ENCODE measurements at places on chromosomes 7 and 10. TPM values are rescaled to one million over a fixed set of nuclear protein-coding genes. Genes with fewer than 3 reads are reported as not detected.

The OR2A12 gene
- total RNA-seq = not detected

DNA sequence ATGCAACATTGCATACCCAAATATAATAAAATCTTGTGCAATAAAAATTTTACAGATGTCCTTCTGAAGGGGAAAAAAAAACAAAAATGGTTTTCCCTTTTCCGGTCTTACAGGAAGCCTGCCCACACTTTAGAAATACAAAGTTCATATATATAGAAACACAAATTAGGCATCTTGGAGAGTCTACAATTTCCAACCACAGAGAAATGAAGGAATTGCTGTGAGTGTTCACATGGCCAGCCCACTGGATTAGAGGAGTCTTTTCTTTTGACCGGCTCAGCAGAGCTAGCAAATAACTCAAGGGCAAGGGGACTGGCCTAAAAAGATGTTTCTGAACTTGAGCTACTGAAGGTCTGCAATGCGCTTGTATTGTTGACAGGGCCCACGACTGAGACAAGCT is 92.4 kb downstream of the GLI3 start:
- DNase-seq = no peak

GRCh38 chr10:32446536-32447406 is 831 bp downstream of the CCDC7 start:
- peak; percentile 13 for DNase-seq

The BAMBI gene
- 1.7 TPM for total RNA-seq

DNA sequence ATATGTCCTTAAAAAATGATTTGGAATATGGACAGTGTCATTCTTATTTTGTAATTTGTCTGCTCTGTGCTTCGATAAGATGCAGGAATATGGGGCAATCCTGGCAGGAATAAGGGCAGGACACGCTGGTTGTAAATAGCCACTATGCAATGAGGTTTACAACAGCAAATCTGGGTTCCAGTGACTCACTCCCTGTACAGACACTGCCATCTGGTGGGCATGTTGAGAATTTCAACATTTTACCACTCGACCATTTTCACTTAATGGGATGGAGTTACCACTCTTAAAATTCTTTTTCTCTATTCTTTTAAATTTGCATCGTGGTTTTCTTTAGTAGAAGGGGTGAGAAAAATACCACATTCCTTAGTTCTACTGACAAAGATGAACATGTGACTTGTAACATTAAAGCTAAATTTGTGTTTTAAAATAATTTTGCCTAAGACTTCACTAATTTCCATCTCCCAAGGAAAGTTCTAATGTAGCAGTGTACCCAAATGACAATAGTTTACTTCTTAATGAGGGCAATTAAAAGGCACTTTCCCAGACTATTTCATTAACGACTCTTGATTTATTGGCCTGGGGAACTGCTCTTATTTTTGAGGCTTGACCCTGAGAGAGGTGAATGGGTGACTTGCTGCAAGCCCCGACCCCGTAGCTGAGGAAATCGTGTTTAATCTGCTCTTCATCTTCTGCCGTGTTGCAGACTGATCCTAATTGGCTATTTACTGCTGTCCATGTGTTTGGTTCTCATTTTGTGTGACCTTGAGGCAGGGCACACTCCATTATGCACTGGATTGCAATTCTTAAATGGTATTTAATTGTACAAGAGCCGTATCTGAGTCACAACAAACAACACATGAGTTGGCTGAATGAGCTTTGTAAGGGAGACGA is 173.6 kb upstream of the IMMP2L start:
- DNase-seq = peak; percentile 50

DNA sequence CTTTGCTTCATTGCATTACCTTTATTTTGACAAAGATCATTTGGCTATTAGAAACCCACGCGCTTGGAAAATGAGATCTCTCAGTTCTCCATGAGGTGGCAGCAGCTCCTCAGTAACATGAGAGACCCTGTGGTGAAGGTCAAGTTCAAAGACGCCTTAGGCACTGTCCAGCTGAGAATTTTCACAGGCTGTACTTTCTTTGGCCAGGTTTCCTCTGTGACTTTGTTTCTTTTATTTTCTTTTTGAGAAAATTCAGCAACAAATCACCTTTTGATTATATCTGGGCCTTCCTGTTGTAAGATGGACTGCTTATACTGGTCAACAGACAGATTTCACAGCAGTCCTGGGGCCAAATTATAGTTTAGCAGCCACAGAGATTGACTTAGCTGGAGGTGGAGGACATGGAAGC is 54.5 kb downstream of the RAB18 start:
- no peak for DNase-seq

The ABCB1 gene
- 17.0 TPM for total RNA-seq

DNA sequence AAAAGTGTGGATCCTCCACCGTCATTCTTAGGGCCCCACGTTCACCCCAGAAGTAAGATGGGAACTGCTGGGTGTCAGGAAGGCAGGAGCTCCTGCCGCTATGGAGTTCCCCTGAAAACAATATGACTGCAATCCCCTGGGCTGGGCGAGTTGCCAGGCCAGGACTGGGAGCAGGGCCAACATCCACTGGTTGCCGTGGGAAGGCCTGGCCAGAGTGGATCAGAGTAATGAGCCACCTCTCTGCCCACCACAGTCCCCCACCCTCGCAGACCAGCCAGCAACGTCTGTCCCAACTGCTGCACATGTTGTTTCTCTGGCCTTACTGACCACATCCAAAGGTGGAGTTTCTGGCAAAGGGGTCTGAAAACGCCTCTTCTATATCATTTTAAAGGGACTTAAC is 86.6 kb downstream of the STRA8 start:
- no peak for DNase-seq

DNA sequence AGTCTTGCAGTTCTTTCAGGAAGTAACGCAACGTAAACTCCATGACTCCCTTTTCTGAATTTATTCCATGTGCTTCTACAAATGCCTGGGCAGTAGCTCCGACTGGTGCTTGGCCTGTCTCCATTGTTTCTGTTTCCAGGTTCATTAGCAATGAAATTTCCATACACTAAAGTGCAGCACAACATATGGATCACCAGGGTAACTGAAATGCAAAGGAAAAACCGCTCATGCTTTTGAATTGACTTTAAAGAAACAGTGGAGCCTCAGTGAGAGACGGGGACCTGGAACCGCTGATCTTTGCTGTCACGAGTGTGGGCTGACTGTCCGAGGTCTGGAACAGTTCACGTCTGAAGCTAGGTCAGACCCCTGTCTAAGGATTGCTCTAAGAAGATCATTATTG is 126.5 kb upstream of the IGFBP3 start:
- DNase-seq = no peak

The LIPF gene
- not detected for total RNA-seq

DNA sequence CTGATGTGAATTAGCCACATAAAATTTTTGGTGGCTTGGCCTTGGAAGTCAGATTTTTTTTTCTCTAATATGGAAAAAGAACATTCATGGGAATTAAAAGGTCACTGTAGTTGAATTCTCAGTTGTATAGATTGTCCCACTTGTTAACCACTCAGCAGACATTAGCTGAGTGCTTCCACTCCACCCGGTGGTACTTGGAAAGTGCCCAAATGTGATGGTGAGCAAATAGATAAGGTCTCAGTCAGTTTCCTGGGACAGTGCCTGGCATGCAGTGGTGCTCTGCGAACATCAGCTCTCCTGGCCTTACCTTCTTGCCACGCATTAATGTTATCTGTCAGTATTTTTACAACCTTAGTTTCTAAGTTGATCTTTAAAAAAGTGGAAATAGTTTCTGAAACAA is 1.4 kb downstream of the ATP5F1C start:
- DNase-seq = no peak

GRCh38 chr10:20228729-20229128 is 412.5 kb downstream of the PLXDC2 start:
- no peak for DNase-seq

The NUDT13 gene
- total RNA-seq = 1.7 TPM

DNA sequence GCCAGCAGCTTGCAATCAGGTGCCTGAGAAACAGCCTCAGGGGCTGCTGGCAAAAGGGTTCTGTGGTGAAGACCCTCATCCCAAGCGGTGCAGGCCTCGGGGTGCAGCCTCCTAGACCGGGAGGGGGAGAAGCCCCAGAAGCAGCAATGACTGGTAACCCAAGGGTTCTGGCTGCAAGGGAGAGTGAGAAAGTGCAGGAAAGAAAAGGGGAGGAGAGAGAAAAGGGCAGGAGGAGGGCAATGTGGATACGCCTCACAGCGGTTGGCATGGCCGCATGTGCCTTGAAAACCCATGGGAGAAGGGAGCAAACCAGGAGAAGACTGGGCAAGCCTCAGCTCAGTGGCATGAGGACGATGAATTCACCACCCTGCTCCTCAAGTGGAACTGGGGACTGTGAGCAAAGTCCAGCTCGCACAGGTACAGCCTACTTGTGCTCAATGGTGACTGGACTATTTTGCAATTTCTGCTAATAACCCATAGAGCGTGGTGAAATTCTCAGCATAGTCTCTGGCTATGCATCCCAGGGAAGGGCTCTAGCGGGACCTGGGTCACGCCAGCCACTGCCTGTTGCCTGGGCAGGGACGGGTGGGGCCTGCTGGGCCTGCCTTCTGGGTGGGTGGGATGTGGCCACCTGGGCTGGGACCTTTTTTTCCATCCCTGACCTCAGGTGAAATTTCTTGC is 6.2 kb downstream of the CLRN3 start:
- DNase-seq = no peak

GRCh38 chr7:73851410-73852338 is 9.3 kb upstream of the TMEM270 start:
- DNase-seq = no peak

DNA sequence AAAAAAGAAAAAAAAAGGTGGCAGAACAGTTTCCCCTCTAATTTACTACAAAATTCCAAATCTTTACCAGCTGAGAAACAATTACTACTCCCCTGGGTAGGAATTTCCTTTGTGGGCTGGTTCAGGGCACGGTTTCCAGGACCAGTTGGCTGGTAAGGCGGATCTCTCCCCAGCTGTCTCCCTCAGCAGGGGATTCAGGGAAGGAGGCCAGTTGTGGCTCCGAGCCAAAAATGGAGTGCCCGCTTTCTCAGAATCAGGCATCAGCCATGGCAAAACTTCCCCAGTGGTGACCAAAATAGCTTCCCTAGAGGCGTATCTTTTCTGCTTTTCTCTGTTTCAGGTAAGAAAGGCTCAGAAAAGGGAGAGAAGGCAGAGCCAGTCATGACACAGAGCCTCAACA is 91.2 kb downstream of the ZNF22 start:
- no peak for DNase-seq

The SLC18A2 gene
- total RNA-seq = not detected

GRCh38 chr7:104005197-104005596 is 15.7 kb upstream of the RELN start:
- no peak for DNase-seq

The CUBN gene
- total RNA-seq = 0.92 TPM

DNA sequence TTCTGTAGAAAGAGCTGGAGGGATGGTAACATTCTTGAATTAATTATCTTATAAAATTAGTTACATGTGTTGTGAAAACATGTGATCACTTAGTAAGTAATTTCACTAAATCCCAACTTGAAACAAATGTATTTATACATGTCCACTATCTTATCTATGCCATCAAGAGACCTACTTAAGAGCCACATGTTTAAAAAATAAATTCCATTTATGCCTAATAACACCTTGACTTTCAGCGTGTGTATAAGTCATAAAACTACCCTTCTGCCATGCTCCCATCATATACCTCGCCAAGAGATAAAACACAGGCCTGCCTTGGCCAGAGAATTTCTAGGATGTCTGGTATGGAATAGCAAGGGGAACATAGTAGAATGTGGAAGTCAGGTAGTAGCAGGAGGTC is 37.3 kb downstream of the LIPJ start:
- DNase-seq = no peak

- DNase-seq = no peak
Observed at GRCh38 chr10:94397549-94398370, 4.6 kb upstream of the TBC1D12 start.

DNA sequence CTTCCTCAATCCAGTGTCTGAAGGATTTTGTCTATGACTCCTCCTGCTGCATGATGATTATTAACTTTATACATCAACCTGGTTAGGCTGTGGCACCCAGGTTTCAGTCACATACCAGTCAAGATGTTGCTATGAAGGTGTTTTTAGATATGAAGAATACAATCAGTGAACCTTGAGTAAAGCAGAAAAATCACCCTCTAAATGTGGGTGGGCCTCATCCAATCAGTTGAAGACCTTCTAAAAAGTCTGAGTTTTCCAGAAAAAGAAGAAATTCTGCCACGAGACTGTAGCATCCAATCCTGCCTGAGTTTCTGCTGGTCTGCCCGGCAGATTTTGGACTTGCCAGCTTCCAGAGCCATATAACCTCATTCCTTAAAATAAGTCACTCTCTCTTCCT is 126.1 kb upstream of the FRMD4A start:
- DNase-seq = no peak

DNA sequence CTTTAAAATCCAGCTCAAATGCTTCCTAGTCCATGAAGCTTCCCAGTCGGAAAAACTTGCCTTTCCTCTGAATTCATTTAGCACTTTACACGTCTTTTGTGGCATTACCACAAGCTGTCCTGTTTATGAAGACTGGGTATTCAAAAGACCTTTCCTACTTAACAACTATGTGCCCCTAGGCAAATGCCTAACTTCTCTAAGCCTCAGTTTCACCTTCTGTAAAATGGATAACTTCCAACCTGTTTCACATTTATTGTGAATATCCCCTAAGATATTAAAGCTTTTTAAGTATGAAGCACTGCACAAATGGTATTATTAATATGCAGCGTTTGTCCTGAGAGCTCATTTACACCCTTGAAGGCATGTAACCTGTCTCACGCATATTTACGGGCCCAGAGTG is 843 bp downstream of the CFAP70 start:
- no peak for DNase-seq

- DNase-seq = no peak
Observed at GRCh38 chr7:14233076-14233867, 243.8 kb upstream of the ETV1 start.

DNA sequence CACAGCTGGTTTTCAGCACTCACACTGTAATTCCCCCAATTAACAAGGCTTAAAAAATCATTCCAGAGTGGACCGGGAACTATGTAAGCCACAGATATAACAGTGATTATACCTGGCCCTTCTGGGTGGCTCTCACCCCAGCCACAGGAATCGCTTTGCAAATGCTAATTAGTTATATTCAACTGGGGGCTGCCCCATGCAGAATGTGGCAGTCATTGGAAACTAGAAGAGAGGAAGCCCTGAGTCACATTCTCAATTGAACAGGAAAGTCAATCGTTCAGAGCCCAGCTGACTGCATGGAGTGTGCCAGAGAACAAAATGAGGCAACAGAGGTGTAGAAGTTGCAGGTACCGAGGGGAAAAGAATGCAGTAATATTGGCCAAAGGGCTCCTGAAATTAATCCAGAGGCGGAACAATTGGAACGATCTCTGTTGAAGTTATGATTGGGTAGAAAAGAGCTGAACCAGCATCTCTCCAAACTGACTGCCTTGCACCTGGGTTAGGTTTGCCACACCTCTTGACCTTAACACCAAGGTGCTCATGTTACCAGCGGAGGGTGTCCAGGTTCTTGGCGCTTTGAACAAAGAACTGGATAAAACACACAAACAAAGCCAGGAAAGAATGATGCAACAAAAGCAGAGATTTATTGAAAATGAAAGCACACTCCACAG is 909.7 kb upstream of the AUTS2 start:
- DNase-seq = no peak

- no peak for DNase-seq
Observed at GRCh38 chr10:51382181-51382580, 307.9 kb downstream of the PRKG1 start.

- DNase-seq = no peak
Observed at GRCh38 chr10:34996843-34997242, 93.3 kb downstream of the CUL2 start.

The INSYN2A gene
- total RNA-seq = not detected

- no peak for DNase-seq
Observed at GRCh38 chr7:120915314-120916105, 35.1 kb upstream of the ING3 start.

The TRIM73 gene
- total RNA-seq = 3.6 TPM
